GM12891 (cell line): ENCODE measurements at places on chromosomes 7 and 10.

GRCh38 chr10:43870968-43871439 lies 222.3 kb upstream of the ZNF32 start:
- DNase-seq, result no peak

- no peak for DNase-seq
These were observed 11.6 kb upstream of the CYTH3 start for GRCh38 chr7:6284055-6284400.

DNA sequence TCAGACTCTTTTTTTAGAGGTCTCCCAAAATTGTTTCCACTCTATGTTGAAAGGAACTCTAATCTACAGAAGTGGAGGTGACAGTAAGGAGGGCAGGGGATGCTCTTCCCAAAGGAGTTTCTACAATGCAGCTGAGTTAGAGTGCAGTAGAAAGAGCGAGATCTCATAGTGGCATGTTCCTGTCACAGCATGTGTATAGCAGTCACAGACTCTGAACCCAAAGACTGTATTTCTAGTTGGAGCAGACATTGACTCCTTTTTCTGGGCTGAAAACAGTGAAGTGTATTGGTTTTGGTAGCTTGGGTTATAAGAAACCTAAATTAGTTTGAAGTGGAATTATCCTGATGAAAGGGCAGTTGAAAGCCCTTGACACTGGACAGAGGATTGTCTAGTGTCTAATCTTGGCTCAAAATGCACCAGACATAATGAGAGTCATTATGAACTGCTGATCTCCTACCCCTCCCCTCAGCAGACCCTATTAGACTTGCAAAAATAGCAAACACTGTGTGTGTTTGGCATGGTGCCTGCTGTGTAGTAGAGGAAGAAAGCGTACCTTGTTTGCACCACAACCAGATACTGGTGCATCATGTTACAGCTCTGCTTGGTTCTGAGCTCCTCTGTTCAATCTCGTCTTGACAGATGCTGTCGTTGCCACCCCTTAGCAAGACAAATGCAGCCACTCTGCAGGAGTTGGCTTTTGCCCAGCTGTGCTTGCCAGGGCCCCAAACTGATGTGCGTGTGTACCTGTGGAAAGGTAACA lies 336.0 kb downstream of the AUTS2 start:
- no peak for DNase-seq

DNA sequence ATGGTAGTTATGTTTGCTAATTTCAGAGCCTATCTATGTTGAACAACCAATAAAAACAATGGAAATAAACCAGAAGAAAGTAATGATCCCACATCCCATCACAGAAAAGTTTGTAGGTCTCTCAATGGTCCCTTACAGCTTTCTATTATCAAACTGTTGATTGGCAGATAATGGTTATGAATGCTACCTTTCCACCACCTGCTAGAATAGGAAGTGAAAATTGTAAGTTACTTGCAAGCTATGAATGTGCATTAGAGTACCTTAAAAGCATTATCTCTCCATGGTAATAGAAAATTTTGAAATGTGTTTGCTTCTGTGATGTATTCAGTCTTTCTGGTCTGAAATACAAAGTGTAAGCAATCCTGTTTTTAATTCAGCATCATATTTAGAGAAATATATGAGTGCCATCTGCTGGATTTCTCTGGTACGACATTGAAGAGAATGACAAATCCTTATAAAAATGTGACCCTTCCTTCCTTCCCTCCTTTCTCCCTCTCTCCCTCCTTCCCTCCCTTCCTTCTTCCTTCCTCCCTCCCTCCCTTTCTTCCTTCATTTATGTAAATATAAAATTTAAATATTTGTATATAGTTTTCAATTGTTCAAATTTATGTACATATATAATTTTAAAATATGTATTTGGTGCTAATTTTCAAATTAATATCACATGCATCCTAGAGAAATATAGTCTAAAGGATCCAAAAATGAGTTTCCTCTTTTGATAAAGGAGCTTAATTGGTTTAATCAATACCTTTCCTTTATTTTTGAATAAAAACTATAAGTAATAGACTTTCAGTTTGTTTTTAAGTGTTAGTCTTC lies 41.4 kb upstream of the PNLIPRP3 start:
- DNase-seq, result no peak

- DNase-seq, result no peak
These were observed 831 bp downstream of the CCDC7 start for GRCh38 chr10:32446536-32447406.

- no peak for DNase-seq
These were observed 146.3 kb downstream of the MDFIC start for GRCh38 chr7:115068220-115068619.

- no peak for DNase-seq
These were observed 90.7 kb downstream of the DGKI start for GRCh38 chr7:137755846-137756651.

DNA sequence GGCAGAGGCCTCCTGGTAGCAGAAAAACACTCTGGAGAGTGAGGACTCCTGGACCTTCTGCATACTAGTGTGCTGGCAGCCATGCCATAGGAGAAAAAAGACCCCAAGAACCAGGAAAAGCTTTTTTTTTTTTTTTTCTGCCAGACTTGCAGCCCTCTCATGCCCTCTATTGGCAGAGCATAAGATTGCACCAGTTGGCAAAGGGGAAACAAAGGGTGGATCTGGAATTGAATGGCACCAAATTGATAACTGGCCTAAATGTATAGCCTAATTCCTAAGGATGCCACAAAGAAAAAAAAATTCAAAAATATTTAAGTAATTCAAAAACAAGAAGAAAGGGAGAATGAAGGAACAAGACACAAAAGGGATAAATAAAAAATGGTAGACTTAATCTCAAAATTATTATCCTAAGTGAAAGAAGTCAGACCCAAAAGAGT lies 112.5 kb upstream of the GHITM start:
- no peak for DNase-seq

- DNase-seq, result no peak
These were observed 52.8 kb downstream of the AHCYL2 start for GRCh38 chr7:129277629-129278028.

DNA sequence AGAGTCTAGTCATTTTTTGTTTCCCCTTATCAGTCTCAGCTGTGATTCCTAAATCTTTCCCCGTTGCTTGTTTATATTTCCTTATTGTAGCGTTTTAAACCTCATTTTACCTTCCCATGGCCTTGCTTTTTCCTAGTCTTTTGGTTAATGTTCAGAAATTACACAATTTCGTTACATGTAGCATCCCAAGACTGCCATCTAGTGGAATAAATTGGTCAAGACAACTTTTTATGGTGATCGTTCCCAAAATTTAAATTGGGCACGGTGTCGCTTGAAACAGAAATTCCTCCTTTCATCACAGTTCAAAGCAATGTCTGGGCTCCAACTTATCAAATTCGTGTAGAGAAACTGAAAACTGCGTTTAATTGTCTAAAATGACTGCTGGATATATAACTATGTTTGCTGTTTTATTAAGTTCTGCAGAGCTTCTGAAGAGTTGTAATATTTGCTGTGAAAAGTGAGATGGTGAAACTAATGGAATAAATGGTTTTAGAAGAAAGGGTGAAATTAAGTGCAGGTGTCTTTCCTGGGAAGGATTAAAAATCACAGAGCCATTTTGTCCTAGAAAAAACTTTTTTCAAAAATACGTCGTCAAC lies 370.2 kb downstream of the PHF14 start:
- DNase-seq, result no peak

- DNase-seq, result no peak
These were observed 163.3 kb downstream of the RPS24 start for GRCh38 chr10:78196964-78197363.

GRCh38 chr10:104255311-104255981 lies 754 bp downstream of the GSTO1 start:
- no peak for DNase-seq

- no peak for DNase-seq
These were observed 134.9 kb downstream of the ARID5B start for GRCh38 chr10:62036186-62037081.

GRCh38 chr7:82593780-82594179 lies 150.2 kb upstream of the CACNA2D1 start:
- DNase-seq, result no peak

GRCh38 chr7:158573310-158573709 lies 14.3 kb downstream of the PTPRN2 start:
- DNase-seq, result no peak

GRCh38 chr10:16931930-16932329 lies 114.7 kb upstream of the RSU1 start:
- no peak for DNase-seq

DNA sequence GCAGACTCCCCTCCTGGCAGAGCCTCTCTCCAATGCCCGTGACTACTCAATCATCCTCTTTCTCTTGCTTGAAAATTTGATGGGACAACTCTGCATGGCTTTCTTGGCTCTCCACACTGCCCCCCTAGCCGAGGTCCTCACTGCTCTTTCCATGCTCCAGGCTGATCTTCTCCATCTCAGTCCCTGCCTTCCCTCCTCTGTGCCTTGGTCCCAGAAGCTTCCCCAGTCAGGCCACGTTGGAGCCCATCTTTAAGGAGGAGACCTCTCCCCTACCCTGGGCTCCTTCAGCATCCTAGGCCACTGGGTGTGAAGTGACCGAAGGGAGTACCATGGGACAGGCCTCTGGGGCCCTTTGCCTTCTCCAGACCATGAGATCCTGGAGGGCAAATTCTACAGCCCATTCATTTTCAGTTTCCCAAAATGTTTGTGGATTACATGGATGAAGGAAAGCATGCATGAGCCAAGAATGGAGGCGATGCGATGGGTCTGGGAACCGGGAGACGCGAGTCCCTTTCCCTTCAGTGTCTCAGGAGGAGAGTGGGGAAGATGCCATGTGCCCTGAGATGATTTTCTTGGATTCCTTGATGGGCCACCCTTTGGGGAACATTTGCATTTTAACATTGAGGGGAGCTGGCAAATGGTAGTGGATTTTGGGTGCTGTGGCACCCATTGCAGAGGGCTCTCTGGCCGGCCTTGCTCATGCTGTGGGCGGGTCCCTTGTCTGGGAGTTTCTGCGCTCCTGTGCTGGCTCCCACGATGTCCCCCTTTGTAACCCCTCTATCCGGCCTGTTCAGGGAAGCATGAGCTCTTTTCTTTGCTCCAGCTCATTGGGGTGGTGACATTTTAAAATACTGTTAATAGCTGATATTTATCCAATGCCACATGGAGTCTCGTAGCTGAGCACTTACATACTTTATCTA lies 376.6 kb downstream of the RPS24 start:
- no peak for DNase-seq

DNA sequence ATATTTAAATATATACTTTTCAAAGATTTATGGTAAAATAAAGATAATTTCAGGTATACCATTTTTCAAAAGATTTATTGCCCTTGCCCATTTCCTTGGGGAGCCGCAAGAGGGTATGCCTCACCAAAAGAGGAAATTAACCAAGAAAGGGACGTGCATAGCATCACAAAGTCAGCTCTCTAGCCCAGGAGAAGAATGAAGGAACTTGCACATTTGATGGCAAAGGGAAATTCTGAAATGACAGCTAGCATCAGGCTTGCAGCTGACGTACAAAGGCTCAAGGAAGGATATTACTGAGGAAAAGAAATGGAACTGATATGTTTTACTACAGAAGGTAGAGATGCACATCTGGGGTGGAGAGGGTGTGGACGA lies 93.6 kb upstream of the RSU1 start:
- no peak for DNase-seq

GRCh38 chr10:90916392-90917237 lies 4.3 kb downstream of the ANKRD1 start:
- no peak for DNase-seq

- no peak for DNase-seq
These were observed 130.1 kb downstream of the NEBL start for GRCh38 chr10:20767028-20767427.

GRCh38 chr10:93565446-93565845 lies 1.0 kb upstream of the FFAR4 start:
- DNase-seq, result no peak

GRCh38 chr7:107742678-107743566 lies 1.0 kb upstream of the CBLL1 start:
- DNase-seq, result peak; percentile 35

- no peak for DNase-seq
These were observed 79.3 kb downstream of the AVL9 start for GRCh38 chr7:32574626-32575025.

GRCh38 chr10:4399556-4399955 lies 426.5 kb upstream of the AKR1E2 start:
- no peak for DNase-seq

GRCh38 chr10:23406409-23406808 lies 32.5 kb upstream of the OTUD1 start:
- DNase-seq, result no peak

DNA sequence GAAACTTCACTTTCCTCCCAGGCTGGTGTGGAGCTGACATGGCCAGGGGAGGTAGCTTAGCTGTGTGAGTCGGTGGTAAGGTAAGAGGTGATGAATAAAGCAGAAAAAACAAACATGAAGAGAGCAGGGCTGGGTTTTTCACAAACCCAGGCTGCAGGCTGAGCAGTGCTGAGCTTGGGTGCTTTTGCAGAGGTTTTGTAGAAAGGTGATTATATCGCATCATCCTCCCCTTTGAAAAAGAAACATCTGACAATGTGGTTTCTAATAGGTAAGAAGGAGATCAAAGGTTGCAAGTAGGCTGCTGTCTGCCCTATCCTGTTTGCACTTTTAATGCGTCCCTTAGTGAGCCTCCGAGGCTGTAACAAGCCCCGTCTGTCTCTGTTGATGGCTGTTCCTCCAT lies 69.6 kb upstream of the GRM8 start:
- DNase-seq, result no peak

DNA sequence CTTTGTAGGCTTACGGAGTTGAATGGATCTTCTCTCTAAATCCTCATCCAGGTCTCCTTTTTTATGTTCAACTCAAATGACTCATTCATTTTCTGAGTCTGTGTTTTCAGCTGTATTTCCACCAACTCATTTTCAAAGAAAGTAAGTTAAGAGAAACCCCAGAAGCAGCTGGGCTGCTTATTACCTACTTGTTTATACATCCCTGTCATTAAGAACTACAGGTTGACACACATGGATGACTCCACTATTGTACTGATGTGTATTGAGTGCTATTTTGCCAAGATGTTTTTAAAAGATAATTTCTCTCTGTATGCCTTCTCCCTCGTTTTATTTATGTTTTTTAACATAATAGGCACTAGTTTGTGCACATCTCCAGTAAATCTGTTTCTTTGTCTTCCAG lies 41.9 kb downstream of the DGKI start:
- no peak for DNase-seq

DNA sequence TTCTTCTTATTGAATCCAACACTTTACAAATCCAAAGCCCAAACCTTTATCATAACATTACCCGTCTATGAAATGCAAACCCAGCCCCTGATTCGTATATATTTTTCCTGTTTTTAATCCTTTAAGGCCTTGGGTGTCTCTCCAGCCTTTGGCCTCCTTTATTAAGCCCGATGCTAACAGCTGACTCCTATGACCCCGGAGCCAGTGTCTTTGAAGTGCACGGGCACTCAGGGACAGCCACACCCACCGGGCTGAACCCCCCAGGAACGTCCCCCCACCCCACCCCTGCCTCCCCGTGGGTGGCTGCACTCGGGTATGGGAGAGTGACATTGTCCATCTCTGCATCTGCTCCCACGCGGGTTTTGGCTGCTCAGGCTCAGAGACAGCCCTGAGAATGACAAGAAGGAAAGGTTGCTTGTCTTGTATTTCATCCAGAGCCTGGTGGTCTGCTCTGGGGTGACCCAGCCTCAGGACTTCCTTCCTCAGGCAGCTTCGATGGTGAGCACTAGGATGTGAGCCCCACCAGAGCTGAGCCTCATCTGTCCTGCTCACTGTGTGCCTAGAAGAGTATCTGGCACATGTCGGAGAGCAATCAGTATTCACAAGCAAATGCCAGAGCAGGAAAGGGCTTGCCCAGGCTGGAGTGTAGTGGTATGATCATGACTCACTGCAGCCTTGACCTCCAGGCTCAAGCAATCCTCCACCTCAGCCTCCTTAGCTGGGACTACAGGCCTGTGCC lies 210.4 kb downstream of the SKIDA1 start:
- DNase-seq, result no peak
